Fibroblast of skin of right quadriceps (primary cell): ENCODE measurements at places on chromosomes 7 and 10.

DNA sequence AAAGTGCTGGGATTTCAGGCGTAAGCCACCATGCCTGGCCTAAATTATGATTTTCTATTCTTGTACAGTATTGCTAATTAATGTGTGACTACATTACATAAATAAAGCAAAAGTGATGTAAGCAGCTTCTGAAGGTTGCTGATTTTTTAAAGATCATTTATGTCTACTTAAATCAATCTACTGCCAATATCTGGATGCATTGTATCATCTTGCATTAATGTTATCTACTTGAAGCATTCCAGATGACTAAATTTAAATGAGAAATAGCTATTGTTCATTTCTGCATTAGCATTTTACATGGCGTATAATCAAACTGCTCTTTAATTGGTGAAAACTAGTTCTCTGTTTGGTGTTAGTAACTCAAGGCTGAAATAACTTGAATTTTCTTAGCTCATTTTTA, 37.1 kb upstream of the HIBADH start:
- no peak for DNase-seq

DNA sequence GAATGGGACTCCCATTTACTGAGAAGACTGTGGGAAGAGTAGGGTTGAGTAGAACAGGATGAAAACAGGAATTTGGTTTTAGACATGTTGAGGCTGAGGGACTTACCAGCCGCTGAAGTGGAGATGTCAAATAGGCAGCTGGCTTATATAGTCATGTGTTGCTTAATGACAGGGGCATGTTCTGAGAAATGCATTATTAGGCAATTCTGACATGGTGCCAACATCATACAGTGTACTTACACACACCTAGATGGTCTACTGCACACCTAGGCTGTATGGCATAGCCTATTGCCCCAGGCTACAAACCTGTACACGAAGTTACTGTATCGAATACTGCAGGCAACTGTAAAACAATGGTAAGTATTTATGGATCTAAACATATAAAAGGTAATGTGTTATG, 17.5 kb downstream of the ARL3 start:
- DNase-seq: no peak

GRCh38 chr7:111174510-111174909, 83.6 kb downstream of the LRRN3 start:
- no peak for DNase-seq

- DNase-seq: no peak
Observed at GRCh38 chr10:38007991-38008390, 2.5 kb upstream of the ZNF33A start.

- DNase-seq: no peak
Observed at GRCh38 chr10:91838199-91838598, 40.0 kb downstream of the TNKS2 start.

DNA sequence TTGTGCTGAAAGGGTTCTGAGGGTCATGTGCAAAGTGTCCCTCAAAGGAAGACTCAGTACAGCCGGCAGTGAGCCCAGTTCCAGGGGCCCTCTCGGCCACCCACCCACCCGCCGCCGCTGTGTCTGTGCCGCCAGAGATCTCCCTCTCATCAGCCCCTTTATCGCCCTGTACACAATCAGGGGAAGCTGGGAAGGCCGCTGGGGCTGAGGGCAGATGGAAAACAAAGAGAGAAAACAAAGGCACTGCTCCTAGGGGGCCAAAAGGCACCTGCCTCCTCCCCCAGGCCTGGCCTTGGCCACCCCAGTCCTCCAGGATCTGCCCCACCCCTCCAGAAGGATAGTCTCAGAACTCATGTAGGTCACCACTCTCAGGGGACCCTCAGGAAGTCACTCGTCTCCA, 67.0 kb downstream of the ZMIZ1 start:
- no peak for DNase-seq

- no peak for DNase-seq
Observed at GRCh38 chr7:95598511-95598910, 2.2 kb upstream of the PDK4 start.

DNA sequence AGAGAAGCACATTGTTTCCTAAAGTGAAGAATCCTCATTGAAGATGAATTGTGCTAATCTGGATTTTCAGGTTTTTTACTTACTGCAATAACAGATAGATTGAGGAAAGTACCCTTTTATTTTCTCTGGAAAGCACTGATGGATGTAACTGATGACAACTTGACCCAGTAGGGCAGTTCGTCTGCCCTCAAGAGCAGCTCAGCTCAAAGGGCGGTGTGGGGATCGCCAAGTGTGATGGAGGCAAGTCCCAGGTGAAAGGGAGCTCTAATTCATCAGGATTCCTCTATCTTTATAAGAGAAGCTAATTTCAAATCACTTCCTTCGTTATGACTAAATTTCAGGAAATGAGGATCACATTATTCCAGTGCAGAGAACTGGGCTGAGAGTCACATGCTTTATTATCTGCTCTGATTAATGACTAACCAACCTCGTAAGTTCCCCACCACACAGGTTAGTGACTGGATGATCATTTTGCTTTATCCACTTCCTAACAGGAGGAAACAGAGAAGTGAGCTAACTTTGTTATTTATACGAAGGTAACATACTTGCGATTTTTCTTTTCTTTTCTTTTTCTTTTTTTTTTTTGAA, 98.8 kb downstream of the PFKFB3 start:
- DNase-seq: peak; percentile 26

DNA sequence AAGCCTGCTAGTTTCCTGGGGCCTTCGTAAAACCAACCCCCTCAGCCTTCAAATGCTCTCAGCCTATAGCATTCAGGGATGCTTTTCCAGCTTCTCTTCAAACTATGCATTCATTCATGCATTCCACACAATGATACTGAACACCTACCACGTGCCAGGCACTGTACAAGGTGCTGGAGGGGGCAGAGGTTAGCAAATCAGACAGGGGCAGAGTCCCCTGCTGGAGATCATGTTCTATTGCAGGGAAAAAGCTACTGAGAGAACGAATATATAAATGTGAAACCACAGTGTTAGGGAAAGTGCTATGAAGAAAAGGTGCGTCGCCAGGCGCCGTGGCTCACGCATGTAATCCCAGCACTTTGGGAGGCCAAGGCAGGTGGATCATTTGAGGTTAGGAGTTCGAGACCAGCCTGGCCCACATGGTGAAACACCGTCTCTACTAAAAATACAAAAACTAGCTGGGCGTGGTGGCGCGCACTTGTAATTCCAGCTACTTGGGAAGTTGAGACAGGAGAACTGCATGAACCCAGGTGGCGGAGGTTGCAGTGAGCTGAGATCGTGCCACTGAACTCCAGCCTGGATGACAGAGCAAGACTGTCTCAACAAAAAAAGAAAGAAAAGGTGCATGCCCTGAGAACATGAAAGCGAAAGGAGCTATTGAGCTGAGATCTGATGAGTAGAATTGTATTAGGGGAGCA, 64.6 kb upstream of the CALN1 start:
- DNase-seq: no peak

GRCh38 chr7:69702357-69702756, 104.1 kb downstream of the AUTS2 start:
- DNase-seq: no peak

- DNase-seq: peak; percentile 50
Observed at GRCh38 chr10:84822931-84823630, 494.7 kb downstream of the CCSER2 start.

DNA sequence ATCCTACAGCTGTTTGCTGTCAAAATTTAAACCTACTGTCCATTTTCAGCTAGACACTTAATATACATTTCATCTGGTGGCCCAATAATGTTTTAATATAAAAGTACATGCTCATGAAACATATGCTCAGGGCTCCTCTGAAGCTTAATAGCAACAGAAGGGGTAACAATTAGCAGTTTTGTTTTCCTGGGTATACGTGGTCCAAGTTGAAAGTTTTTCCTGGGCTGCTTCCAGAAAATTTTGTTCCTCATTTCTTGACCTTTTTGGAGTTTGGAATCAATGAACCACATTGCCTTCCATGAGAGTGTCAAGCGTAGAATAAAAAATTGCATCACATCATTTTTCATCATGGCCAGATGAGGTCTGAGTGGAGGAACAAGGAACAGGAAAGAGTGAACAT, 537.3 kb upstream of the MGMT start:
- DNase-seq: no peak

- no peak for DNase-seq
Observed at GRCh38 chr10:82498976-82499375, 624.0 kb downstream of the NRG3 start.

- DNase-seq: no peak
Observed at GRCh38 chr10:93062514-93063143, 2.0 kb downstream of the CYP26C1 start.

DNA sequence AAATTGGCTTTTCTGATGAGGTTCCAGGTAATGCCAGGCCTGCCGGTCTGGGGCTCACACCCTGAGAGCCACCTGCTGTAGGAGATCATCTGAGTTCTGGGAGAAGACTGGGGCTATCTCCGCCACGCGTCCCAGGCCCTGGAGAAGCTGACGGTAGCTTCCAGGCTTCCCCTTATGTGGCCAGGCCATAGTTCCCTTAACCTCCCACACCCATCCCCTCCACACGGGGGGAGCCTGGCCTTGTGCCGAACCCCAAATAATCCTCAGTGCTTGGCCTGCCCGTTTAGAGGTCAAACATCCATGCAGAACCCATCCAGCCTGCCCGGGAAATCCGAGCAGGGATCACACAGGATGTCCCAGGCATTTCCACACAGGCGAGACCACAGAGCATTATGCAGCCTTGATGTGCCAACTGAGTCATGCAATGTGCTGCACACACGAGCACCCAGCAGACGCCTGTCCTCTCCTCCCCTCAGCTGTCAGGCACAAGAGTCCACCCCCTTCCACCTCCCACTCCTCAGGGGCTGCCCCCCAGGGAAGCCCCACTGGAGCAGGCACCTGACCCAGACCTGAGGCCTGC, 176.2 kb downstream of the PRKAG2 start:
- peak; percentile 48 for DNase-seq

DNA sequence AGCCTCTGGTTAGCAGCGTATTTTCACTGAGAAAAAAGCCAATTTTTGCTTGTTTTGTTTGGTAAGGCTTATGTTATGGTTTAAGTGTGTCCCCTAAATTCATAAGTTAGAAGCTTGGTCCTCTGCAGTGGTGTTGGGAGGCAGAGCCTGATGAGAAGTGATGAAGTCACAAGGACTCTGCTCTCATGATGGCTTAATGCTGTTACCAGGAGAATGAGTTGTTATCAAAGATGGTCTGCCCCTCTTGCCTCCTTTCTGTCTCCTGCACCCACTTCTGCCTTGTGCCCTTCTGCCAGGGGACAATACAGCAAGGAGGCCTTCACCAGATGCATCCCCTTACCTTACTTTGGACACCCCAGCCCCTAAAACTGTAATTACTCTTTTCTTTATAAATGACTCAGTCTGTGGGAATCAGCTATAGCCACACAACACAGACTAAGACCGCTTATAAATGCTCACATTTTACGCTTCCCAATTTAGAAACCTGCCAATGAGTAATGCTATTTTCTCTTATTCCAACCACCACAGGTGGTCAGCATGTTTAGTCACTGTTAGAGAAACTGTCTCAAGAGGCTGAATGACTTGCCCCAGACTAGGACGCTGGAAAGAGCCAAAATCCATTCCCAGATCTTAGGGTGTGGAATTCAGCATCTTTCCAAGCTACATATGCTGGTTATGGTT, 6.1 kb upstream of the PKD1L1 start:
- DNase-seq: peak; percentile 64

DNA sequence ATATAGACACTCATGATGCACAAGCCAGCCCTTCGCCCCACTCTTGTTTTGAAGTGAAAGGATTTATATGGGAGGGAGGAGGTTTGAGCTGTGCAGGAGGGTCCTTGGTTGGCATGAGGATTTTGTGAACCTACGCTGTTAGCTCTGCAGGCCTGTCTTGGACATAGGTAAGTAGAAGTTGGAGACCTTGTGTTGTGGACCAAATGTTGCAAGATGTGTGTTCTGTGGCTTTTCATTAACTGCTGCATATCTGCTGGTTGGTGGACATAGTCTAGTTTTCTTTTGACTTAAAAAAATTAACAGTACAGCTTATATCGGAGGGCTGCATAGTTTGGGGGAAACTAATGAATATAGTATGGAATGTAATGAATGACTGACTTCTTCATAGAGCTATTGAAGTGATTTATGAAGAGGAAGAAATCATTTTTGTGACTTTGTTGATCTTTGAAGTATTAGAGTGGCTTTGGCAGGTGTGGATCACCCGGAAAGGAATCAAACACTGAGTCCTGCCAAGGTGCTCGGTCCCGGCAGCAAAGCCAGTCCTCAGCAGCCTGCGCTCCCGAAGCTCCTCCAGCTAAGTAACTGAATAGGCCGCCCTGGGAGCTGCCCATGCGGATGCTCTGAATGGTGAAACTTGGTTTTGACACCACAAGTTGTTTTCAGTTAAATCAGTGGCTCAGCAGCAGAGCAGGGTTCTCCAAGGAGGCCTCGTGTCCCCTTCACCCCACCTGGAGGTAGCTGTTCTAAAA, 3.2 kb downstream of the MGMT start:
- DNase-seq: no peak

- DNase-seq: peak; percentile 87
Observed at GRCh38 chr10:101938305-101939007, 94.9 kb upstream of the KCNIP2 start.

GRCh38 chr10:36232935-36233334, 590.8 kb upstream of the FZD8 start:
- no peak for DNase-seq

DNA sequence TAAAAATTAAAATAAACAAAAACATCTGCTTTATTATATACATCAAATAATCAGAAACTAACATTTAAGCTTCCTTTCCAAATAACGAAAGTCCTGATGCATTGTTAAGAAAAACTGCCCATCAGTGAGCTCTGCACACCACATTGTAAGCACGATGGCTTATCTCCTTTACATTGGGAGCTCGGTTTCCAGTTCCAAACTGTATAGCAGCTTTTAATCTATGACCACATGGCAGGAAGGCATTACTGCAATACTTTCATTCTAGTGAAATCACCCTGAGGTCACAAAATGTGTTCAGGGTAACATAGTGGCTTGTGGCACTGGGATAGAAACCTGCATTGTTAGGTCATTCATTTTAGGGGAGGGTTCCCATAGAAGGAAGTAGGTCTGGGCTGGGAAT, 146.3 kb downstream of the ZNF22 start:
- DNase-seq: no peak

DNA sequence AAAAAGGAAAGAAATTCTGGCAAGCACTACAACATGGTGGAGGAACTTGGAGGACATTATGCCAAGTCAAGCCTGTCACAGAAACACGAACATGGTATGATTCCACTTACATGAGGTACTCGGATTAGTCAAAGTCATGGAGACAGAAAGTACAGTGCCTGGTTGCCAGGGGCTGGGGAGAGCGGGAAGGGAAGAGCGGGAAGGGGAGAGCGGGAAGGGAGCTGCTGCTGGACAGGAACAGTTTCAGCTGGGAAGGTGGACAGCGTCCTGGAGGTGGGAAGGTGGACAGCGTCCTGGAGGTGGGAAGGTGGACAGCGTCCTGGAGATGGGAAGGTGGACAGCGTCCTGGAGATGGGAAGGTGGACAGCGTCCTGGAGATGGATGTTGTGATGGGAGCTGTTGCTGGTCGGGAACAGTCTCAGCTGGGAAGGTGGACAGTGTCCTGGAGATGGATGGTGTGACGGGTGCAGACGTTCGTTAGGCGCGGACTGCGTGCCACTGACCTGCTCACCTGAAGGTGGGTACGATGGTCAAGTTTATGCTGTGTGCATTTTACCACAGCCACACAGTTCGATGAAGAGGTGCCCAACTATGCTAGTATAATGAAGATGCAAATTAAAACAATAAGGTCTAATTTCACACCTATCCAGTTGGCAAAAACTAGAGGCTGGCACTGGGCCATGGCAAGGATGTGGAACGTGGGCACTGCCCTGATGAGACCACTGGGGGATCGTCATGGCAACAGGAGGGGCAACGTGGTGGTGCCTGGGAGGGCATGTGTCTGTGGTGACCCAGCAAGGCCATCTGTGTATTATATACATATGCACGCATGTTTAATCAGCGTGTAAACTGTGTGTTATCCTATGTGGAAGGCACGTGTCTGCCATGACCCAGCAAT, 103.8 kb downstream of the NKX6-2 start:
- DNase-seq: no peak
